SJCRH30 (cell line): ENCODE measurements at places on chromosomes 6 and 20. TPM values are rescaled to one million over a fixed set of nuclear protein-coding genes. Genes with fewer than 3 reads are reported as not detected.

The MYCT1 gene
- 0.04 TPM in 1 of 2 replicates, not detected in the other for total RNA-seq

The SNPH gene
- 2.9 and 3.0 TPM in 2 replicates for total RNA-seq

The TBXT gene
- 0.20 TPM in 1 of 2 replicates, not detected in the other for total RNA-seq

The MCCD1 gene
- not detected in 2 replicates for total RNA-seq

The TBX18 gene
- total RNA-seq = 24.9 and 26.8 TPM in 2 replicates

The HLA-DRA gene
- total RNA-seq = not detected in 2 replicates

The GJA1 gene
- 4.0 and 4.5 TPM in 2 replicates for total RNA-seq

The PNPLA1 gene
- total RNA-seq = not detected in 2 replicates

The PDE7B gene
- 0.20 and 0.71 TPM in 2 replicates for total RNA-seq

The TMEM244 gene
- total RNA-seq = not detected in 2 replicates

The RSPH4A gene
- 1.6 and 2.1 TPM in 2 replicates for total RNA-seq

The PHACTR1 gene
- 0.14 and 0.20 TPM in 2 replicates for total RNA-seq

The PRICKLE4 gene
- total RNA-seq = 0.28 TPM in 1 of 2 replicates, not detected in the other

The ZSCAN26 gene
- total RNA-seq = 12.1 and 12.7 TPM in 2 replicates

The DSE gene
- total RNA-seq = 43.7 and 51.0 TPM in 2 replicates
